RPMI7951 (cell line): ENCODE measurements at places on chromosomes 12 and 14. TPM values are rescaled to one million over a fixed set of nuclear protein-coding genes. Genes with fewer than 3 reads are reported as not detected.

The HOXC11 gene
- 0.10 and 0.36 TPM in 2 replicates for total RNA-seq

The METTL25 gene
- total RNA-seq, result 1.8 and 2.8 TPM in 2 replicates

The PUS7L gene
- total RNA-seq, result 11.6 and 14.1 TPM in 2 replicates

The SERPINA9 gene
- total RNA-seq, result not detected in 2 replicates

The CLEC4D gene
- not detected in 2 replicates for total RNA-seq

The CPNE6 gene
- total RNA-seq, result not detected in 2 replicates

The GLT1D1 gene
- not detected in 2 replicates for total RNA-seq

The SRGAP1 gene
- 2.3 and 4.0 TPM in 2 replicates for total RNA-seq

The RNASE3 gene
- not detected in 2 replicates for total RNA-seq

The GUCY2C gene
- total RNA-seq, result not detected in 2 replicates

The TAS2R8 gene
- 0.20 TPM in 1 of 2 replicates, not detected in the other for total RNA-seq

The MSI1 gene
- total RNA-seq, result not detected in 2 replicates

The MDGA2 gene
- total RNA-seq, result 0.10 and 0.12 TPM in 2 replicates

The LHX5 gene
- 0.12 TPM in 1 of 2 replicates, not detected in the other for total RNA-seq

The CMAS gene
- total RNA-seq, result 26.0 and 32.0 TPM in 2 replicates
